ENCODE measurements at places on chromosomes 1 and 21.

- DNase-seq = no peak
Measured at GRCh38 chr1:45843474-45843905, 40.1 kb downstream of the MAST2 start.

- DNase-seq = no peak
Measured at GRCh38 chr1:81179242-81179641, 621.5 kb upstream of the ADGRL2 start.

GRCh38 chr1:40984066-40984465, 4.6 kb downstream of the CTPS1 start:
- DNase-seq = no peak

GRCh38 chr1:41696381-41696780, 211.9 kb upstream of the EDN2 start:
- no peak for DNase-seq

DNA sequence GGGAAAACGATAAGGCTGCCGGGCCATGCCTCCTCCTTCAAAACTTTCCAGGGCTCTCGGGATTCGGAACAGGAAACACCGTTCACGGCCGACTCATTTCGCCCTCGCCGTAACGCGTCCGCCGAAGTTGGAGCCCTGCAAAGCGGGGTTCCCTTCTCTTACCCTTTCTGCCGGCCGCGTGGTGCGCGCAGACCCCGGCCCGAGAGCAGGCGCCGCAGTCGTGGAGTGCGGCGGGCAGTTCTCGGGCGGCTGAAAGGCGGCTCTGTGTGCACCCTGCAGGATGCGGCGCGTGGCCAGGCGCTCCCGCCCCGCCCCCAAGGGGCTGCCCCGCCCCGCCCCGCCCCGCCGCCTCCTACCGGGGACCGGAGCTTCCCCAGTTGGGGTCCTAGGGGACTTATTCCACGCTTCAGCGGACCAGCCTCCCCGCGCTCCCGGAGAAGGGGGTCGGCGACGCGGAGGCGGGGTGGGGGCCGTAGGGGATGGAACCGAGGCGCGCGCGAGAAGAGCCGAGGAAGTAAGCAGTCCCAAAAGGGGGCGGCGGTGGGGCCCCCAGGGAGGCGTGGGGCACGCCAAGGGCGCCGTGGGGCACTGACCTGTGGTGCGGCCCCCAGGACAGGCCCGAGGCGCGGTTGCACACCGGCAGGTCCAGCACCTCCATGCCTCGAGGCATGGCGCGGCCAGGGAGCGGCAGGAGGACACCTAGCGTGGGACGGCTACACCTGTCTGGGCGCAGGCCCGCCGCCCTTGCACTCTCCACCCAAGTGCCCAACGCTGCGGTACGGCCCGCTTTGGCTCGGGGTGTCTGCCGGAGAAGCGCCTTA, at the start of gene MCOLN2:
Gene MCOLN2 (minus strand): TSS at position 268 of the 821 bp plus-strand sequence. CDS start 241 bp downstream, at position 27.
- DNase-seq = no peak

DNA sequence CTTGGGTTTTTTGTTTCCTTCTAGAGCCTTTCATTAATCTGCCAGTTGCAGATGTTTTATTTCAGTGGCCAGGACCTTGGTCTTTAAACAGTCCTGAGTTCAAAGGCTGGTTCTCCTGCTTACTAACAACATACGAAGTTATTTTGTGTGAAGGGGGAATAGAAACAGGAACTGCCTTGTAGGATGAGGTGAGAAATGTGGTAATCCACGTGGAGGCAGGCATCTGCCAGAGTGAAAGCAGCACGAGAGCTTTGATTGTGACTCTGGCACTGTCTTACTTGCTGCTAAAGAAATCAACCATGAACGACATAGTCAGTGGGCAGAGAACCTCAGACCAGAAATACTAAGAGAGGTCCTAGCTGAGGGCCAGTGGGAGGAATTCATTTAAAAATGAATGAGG, 30.4 kb downstream of the TMEM63A start:
- no peak for DNase-seq

GRCh38 chr1:15945832-15946448, 30.0 kb downstream of the ZBTB17 start:
- DNase-seq = no peak

- no peak for DNase-seq
Measured at GRCh38 chr1:112445596-112445995, 49.6 kb downstream of the CTTNBP2NL start.

GRCh38 chr21:29189353-29189752, 58.9 kb downstream of the MAP3K7CL start:
- no peak for DNase-seq

DNA sequence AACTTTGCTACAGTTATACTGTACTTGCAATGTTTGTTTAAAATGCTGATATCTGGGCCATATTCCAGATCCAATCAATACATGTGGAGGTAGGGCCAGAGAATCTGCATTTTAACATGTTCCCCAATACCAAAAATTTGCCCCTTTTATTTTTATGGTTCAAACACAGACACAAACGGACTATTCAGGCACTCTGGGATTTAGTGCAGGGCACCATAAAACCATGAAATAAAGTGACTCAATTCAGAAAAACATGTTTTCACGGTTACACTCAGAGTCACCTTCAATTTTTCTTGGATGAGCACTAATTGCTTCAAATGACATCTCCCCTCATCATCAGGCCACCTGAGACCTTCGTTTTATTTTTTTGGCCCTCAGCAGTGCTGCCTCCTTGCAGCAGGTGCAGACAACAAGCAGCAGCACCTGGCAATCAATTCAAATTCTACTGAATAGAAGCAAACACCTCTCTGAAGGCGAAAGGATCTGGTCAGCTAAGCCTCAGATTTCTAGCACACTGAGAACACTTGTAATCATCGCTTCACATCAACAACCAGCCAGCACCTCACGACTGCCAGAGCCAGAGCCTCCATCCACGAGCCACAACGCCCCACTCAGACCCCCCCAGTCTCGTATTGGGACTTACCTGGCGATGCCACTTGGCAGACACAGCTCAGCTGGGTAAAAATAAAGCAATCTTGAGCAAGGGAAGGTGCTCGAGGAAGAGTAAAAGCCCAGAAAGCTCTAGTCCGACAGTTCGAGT, 1.1 kb downstream of the ERO1B start:
- DNase-seq = no peak

- DNase-seq = no peak
Measured at GRCh38 chr1:164592634-164593033, 33.6 kb downstream of the PBX1 start.

DNA sequence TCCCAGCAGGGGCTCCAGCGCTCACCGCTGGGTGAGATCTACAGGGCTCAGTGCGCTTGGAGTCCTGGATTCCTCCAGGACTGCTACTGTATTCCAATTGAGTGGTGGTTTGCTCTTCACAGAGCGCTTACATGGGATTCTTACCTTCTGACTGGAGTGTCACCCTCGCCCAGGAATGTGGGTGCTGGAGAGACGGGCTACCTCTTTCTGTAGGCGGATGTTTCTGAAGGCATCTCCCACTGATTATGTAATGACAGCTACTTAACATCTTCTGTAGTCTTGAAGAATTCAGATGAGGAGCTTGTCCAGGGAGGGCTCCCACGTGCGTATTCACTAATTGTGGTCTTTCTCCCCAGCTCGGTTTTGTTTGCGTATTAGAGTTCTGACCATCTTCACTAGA, 154.2 kb downstream of the DYRK1A start:
- DNase-seq = no peak

GRCh38 chr1:113040041-113040440, 33.0 kb upstream of the LRIG2 start:
- DNase-seq = no peak

DNA sequence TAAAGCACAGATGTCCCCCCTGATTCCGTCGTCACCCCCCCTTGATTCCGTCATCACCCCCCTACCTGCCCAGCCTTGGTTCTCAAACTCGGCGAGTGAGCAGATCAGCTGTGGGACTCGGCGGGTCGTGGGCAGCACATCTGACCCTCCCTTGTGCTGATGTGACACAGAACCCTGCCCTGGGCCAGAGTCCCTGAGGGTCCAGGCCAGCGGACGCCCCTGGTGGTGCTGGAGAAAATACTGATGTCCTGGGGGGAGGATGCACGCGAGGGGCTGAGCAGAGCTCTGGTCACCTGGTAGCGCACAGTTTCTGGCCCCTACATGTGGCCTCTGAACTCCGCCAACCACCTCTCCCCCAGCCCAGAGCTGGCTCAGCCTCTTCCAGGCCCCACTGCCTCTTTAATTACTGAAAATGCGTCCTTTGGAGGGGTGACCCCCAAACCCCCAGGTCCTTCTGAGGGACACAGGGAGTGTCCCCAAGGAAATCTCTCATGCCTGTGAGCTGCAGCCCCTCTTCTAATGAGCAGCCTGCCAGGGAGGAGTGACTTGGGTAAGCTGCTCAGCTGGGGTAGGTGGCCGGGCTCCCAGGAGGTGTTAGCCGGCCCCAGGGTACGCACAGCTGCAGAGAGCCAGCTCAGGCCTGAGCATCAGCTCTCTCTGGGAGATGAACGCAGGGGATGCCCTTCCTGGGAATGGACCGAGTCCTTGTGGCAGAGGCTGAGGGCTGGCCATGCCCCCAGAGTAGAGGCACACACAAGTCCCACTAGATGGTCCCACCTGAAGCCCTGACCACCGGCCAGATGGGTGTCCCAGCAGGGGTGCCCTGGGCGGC, 129.5 kb upstream of the ARHGEF16 start:
- no peak for DNase-seq

DNA sequence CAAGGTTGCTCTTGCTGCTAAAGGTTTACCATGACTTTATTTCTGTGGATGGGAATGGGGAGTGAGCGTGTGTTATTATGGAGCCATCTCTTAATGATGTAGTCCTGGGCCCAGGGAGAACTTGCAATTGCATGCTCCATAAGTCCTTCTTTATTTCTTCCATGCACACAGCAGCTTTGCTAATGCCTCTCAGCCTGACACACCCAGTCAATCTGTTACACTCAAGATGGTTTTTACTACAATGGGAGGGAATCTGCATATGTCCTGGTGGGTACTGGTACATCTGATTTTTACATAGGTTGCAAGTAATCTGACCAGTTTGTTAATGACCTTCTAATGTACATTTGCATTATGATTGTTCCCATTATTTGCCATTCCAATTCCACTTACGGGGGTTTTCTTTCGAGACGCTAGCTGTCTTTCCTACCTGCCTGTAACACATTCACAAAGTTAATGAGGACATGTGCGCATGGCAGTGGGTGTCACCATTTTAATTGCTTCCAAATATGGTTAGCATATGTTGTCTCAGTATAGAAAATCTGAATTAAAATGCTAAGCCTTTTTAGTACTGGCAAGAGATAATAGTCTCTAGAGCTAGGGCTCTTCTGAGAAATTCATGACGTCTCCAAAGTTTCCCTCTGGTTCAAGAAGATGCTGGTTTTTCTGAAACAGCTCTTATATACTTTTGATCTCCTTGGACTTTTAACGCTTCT, 188.2 kb downstream of the GRIK1 start:
- DNase-seq = no peak

- no peak for DNase-seq
Measured at GRCh38 chr1:44108241-44108640, 10.4 kb upstream of the KLF17 start.

- DNase-seq = no peak
Measured at GRCh38 chr1:150761801-150762200, 3.8 kb downstream of the CTSS start.

DNA sequence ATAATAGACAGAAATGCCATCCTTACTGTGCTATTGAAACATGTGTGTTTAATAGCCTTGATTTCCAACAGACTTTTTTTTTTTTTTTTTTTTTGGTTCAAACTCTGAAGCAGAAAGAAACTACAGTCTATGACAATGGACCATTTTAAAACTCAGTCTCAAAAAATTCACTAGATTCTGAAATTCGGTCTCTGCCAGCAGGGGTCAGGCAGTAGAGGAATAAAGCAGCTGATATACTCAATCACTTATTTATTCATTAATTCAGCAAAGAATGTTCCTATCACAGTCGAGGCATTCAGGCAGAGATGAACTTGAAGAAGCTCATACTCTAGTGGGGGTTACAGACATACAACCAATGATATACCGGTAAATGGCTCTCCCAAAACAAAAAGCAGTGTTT, 260.9 kb upstream of the DMRTA2 start:
- no peak for DNase-seq

- no peak for DNase-seq
Measured at GRCh38 chr1:161217831-161218230, 2.7 kb downstream of the FCER1G start.

GRCh38 chr1:245690156-245690690, 535.4 kb downstream of the KIF26B start:
- DNase-seq = no peak

- DNase-seq = no peak
Measured at GRCh38 chr1:83694449-83694848, 304.5 kb downstream of the TTLL7 start.

- no peak for DNase-seq
Measured at GRCh38 chr1:240217403-240217802, 125.7 kb downstream of the FMN2 start.

GRCh38 chr1:109919303-109919702, 8.7 kb downstream of the CSF1 start:
- no peak for DNase-seq

- DNase-seq = no peak
Measured at GRCh38 chr1:1976031-1976430, 27.6 kb downstream of the CFAP74 start.

DNA sequence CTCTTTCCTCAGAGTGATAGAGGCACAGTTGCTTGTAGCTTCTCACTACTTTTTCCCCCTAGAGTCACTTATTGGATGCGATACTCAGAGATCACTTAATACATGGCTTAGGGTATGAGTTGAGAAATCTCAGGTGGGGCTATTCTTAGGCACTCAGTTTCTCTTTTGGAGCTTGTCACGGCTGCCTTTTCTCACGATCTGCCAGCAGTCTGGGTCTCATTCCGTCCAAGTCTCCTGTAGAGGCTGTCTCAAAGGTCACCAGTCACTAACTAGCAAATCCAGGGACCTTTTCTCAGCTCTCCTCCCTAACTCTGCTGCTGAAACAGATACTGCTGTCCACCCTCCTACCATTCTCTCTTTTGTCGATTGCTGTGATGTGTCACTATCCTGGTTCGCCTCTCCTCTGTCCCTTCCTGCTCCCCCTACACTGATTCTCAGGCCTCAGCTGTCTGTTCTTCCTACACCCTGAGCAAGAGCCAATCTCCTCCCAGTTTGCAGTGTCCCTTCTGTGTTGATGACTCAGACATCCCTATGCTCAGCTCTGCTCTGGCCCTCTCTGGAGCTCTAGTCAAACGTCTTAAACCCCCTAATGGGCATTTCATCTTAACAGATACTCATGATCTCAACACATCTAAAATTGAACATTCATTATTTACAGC, 12.4 kb downstream of the ATP1A2 start:
- no peak for DNase-seq
